ENCODE measurements at places on chromosomes 16 and 17.

DNA sequence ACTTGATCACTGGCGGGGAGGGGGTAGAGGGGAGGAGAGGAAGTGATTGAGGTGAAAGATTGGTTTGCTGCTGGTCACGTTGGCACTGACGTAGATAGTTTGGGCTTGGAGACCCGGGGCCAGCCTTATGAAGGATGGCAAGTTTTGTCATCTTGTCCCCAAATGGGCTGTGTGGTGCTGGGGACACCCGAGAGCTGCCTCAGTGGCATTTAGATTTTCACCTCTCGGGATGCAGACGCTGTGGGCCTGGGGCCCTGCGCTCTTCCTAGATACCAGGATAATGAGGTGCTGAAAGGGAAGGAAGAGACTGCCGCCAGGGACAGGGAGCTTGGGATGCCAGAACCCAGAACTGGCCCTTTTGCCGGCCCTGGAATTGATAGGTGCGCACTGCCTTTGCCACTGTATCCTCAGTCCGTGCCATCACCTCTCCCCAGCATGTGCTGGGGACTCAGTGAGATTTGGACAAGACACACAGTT is 1.4 kb upstream of the SOCS3 start:
- DNase-seq = no peak

GRCh38 chr16:72083778-72084404 is 9.5 kb downstream of the TXNL4B start:
- no peak for DNase-seq

DNA sequence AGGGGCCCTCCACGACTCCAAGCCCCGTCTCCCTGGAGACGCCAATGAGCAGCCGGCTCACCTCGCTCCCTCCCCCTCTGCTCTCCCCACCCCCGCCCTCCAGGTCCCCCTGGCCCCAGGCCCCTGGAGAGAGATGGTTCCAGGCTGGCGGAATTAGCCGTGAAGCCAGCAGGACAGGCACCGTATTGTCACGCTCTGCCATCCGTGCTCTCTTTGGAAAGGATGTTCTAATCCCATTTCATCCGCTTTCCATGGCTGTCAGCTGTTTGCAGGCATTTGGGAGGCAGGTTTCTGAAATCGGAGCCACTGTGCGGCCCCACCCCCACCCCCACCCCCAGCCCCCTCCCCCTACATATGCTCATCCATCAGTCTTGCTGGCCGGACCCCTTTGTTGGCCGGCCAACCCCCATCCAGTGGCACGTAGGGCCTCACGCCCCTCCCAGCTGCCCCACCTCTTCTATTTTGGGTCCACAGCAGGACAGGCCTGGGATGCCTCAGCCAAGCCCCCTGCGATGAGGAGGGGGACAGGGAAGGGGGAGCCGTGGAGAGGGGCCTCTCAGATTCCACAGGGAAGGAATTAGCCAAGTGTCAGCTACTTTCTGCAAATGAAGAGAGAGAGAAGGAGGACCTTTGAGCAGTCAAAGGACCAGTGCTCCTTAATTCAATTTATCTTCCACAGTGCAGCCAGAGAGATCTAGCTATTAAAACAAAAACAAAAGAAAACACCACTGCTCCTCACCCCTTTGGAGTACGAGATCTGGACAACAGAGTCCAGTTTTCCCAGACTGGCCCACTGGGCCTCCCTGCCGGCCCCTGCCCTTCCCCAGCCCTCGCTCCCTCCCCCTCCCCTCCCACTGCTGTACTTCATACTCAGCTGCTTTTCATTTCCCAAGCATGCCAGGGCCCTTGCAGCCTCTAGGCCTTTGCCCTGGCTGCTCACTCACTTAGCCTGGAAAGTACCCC is 30.7 kb downstream of the SDK2 start:
- DNase-seq = no peak

GRCh38 chr16:28087675-28088300 is 24.3 kb upstream of the GSG1L start:
- no peak for DNase-seq

DNA sequence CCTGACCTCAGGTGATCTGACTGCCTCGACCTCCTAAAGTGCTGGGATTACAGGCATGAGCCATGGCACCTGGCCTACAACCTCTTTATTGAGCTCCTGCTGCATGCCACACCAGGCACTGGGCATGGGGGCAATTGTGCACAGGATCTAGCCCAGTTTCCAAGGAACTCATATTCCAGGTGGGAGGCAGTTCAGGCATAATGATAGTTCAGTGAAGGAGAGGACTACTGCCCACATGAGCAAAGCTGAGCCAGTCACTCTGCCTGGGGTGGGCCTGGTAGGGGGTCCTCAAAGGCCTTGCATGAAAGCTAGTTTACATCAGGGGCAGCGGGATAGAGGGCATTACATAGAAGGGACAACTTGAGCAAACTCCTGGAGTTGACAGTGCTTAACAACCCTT is 2.6 kb upstream of the HCRT start:
- no peak for DNase-seq
